H9 (cell line): ENCODE measurements at places on chromosomes 11 and 22.
A peak's percentile ranks its signal among the peaks of the same experiment; 100 is the strongest.

DNA sequence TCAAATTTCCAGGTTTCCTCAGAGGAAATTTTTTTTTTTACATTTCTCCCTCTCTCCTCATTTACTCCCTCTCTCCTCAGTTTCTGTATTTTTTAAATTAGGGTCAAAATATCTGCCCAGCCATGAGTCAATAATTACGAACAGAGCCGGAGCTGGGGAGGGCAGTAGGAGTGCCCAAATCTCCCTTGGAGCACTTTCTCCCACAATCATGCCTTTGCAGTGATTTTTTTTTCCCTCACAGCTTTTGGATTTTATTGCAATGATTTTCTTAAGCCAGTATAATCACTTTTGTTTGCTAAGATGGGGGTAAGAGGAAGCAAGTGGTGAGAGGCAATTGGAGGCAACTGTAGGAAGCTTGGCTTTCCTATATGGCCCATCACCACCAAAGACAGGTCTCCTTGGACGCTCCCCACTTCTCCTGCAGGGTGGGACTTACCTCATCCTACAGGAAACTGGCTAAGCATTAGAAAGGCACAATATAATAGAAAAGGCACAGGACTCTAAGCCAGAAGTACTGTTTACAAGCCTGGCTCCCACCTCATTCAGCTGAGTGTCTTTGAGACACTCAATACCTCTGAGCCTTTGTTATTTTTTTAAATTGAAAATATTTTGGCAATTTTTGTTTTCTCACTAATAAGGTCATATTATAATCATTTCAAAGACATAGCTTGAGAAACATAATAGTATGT, 192.6 kb upstream of the PITPNB start:
- no peak for DNase-seq

DNA sequence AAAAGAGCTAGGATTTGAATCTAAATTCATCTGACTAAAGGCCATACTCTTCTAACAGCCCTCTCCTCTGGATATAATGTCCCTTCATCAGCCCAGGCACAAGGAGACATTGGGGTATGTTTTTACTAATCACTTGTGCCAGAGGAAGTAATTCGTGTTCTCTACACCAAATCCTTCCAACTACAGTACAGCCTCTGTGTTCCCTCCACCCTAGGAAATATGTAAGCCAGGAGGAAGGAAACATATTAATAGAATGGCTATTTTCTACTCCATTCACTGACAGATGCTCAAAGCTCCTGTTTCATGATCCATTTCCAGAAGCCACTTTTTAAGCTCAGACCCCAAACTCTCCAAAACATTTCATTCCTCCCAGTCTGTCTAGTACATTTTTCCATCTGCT, 12.0 kb upstream of the UBQLNL start:
- no peak for DNase-seq

DNA sequence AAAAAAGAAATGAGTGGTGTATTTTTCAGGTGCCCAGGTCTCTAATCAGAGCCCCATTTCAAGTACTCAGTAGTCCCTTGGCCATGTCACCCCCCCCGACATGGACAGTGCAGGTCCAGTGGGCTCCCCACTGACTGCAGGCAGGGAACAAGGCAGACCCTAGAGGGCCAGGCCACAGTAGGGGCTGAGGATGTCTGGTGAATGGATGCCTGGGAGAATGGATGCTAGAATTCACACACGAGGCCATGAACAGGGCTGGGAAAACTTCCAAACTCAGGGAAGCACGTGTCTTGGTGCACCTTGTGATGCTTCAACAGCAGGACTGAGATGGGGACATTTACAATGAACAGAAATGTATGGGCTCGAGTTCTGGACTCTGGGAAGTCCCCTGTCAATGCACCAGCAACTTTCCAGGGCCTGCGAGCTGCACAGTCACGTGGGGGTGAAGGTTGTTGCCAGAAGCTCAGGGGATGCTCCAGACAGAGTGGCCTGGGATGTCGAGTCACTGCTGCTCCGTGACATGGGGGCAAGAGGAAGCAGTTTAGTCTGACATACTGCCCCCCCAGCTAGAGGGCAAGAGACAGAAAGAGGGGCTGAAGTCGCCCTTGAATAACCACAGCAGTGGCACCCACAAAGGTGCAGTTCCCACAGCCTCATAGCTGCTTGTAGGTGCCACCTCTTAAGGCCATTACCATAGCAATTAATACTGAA, 3.1 kb downstream of the APOBEC3G start:
- no peak for DNase-seq

DNA sequence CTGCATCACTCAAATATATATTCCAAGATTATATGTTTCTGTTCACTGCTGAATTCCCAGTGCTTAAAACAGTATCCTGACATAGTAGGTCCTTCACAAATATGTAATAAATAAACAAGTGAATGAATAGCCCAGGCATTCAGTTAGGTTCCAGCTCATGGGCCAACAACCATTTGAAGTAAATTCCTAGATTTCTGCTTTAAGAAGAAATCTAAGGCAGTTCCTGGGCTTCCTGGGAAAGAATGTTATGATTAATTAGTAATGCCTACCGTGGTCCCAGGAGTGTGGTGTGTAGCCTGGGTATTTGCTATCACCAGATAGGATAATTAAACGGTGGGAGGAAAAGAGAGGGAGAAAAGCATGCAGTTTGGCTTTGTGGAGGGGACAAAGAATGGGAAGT, 576.8 kb downstream of the SOX6 start:
- no peak for DNase-seq

DNA sequence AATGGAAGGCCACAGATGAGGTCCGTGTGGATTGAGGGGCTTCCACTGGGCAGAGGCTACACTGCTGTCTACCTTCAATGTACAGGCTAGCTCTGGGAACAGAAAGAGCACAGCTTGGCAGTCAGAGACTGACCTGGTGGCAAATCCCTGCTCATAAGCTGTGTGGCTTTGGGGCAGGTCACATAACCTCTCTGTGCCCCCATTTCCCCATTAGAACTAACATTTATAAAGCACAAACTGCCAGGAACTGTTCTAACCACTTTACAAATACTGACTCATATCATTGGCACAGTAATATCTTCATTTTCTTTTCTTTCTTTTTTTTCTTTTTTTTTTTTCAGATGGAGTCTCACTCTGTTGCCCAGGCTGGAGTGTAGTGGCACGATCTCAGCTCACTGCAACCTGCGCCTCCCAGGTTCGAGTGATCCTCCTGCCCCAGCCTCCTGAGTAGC, 3.1 kb downstream of the FOSL1 start:
- DNase-seq: no peak

GRCh38 chr22:37932821-37933578, 20.4 kb downstream of the C22orf23 start:
- no peak for DNase-seq

DNA sequence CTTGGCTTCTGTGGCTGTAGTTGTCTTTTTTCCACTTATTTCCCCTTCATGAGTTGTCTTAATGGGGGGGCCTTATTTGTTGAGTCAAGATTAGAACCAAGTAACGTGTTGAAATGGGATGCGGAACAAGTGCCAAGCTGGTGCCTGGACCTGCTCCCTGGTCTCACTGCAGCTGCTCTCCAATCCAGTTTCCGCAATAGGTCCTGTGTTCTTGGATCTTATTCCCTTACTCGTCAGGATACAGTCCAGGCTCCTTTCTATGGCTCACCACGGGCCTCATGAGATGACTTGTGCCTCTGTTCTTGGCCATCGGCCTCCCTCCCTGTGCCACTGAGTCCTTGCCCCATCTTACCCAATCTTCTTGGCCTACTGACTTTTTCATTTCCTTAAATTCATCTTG, 159.6 kb upstream of the CADM1 start:
- DNase-seq: no peak

DNA sequence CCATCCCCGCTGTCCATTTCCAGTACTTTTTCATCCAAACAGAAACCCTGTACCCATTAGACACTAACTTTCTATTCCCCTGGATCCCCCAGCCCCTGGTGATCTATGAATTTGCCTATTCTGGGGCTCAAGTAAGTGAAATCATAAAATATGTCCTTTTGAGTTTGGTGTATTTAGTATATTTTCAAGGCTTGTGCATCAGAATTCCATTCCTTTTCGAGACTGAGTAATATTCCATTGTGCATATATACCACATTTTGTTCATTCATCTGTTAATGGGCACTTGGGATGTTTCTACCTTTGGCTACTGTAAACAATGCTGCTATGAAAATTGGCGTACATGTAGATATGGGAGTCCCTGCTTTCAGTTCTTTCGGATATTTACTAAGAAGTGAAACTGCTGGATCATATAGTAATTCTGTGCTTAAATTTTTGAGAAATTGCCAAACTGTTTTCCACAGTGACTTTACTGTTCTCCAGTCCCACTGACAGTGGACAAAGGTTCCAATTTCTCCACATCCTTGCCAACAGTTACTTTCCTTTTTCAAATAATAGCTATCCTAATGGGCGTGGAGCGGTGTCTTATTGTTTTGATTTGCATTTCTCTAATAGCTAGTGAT, 16.1 kb downstream of the APLP2 start:
- no peak for DNase-seq

DNA sequence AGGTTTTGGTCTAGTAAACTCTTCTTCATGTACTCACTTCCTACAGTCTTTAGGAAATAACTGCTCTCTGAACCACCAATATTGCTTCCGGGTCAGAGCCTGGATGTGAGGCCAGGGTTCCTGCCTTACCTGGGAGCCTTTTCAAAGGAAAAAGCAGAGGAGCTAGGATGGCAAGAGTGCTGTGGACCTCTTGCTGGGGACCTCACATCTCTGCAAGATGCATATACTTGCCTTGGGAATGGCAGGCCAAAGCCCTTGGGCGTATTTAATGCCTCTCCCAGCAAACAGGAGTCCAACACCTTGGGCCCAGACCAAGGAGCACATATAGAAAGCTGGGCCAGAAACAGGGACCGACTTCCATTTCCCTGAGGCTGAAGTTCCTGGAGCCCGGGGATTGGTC, 5.3 kb downstream of the GLB1L2 start:
- no peak for DNase-seq

- DNase-seq: peak; percentile 67
Observed at GRCh38 chr11:31106968-31107576, 262.5 kb downstream of the DCDC1 start.

- no peak for DNase-seq
Observed at GRCh38 chr11:396511-396947, 2.5 kb downstream of the PKP3 start.
